ENCODE measurements at places on chromosomes 13 and 19.

GRCh38 chr13:75489502-75490263 is 7.7 kb upstream of the TBC1D4 start:
- no peak for DNase-seq

- DNase-seq: peak; percentile 93
Measured at GRCh38 chr13:83881917-83882605, at the start of gene SLITRK1. Gene SLITRK1, minus strand, starts transcription at chr13:83882474. Its CDS starts 967 bp downstream, at chr13:83881507.

DNA sequence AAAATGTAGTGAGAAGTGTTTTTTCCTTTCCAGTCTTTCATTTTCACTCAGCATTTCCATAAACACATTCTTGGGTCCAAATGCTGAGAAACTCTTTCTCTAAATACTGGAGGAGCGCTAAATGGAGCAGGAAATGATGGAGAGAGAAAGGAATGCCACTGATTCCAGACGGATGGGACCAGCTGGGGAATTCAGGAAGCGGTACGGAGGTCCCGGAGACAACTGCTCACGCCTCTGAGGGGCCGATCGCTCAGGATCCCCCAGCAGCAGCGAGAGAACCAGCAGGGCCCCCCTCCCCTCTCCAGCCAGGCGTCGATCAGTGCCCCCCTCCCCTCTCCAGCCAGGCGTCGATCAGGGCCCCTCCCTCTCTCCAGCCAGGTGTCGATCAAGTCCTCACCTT is 13.2 kb downstream of the RASA3 start:
- peak; percentile 79 for DNase-seq

DNA sequence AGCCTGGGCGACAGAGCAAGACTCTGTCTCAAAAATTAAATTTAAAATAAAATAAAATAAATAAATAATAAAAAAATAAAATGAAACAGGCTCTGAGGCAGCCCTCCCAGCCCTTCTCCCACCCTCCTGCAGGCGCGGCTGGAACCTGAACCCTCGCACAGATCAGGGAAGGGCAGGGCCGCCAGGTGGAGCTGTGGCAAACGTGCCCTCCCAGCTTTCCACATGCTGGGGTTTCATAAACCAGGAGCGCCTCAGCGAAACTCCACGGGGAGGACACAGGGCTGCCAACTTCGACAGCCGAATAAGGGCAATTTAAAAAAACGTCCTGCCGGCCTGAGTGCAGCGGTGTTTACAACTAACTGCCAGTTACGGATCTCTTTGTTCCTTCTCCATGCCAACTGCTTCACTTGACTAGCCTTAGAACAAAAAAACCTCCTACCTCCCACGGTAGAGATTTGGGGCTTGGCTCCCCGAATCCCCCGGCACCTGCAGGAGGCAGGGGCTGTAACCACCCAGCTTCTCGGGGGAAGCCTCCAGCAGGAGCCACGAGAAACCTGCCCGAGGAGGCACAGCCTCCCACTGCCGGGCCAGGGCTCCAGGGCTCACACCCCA is 15.9 kb downstream of the ZNF787 start:
- DNase-seq: peak; percentile 87

- DNase-seq: no peak
Measured at GRCh38 chr13:40503966-40504591, 162.4 kb downstream of the FOXO1 start.

- peak; percentile 54 for DNase-seq
Measured at GRCh38 chr13:52405767-52406494, at the start of gene THSD1. Gene THSD1, minus strand, starts transcription at chr13:52406172. Its CDS starts 3,572 bp downstream, at chr13:52402600.

- DNase-seq: peak; percentile 14
Measured at GRCh38 chr13:66665991-66666390, 564.1 kb downstream of the PCDH9 start.

- DNase-seq: peak; percentile 74
Measured at GRCh38 chr13:42968906-42969305, 23.1 kb downstream of the EPSTI1 start.

DNA sequence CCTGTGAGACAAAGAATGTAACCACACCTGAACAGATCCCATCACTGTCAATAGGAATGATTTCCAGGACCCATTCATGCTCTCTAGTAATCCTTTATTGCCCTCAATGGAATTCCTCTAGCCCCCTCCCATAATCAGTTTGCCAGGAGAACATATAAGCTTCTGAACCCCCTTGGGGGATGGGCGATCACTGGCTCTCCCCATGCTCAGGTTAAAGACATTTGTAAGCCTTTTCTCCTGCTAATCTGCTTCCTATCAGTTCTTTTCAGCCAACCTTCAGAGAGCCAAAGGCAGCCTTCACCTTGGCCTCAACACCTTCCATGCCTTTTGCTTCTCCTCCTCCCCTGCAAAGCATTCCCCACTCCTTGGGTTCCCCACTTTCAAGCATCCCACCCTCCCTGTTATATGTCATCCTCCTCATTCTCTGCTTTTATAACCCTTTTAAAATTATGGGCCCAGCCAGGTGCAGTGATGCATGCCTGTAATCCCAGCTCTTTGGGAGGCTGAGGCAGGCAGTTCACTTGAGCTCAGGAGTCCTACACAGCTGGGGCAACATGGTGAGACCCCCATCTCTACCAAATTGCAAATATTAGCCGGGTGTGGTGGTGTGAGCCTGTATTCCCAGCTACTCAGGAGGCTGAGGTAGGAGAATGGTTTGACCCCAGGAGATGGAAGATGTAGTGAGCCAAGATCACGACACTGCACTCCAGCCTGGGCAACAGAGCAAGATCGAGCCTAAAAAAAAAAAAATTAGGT is 12.4 kb downstream of the DPRX start:
- DNase-seq: peak; percentile 48

DNA sequence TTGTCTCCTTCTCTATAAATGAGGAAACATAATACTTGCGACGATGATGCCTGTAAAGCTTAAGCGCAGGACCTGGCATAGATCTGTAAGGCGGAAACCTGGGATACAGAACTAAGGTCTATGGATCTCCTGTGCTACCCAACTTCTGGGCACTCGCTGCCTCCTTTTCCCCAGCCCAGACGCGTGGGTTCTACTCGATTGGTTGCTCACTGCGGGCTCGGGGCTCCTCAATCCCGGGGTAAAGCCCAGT is 615 bp upstream of the PSMC4 start:
- no peak for DNase-seq

- no peak for DNase-seq
Measured at GRCh38 chr19:42397263-42398166, 7.4 kb upstream of the CNFN start.

DNA sequence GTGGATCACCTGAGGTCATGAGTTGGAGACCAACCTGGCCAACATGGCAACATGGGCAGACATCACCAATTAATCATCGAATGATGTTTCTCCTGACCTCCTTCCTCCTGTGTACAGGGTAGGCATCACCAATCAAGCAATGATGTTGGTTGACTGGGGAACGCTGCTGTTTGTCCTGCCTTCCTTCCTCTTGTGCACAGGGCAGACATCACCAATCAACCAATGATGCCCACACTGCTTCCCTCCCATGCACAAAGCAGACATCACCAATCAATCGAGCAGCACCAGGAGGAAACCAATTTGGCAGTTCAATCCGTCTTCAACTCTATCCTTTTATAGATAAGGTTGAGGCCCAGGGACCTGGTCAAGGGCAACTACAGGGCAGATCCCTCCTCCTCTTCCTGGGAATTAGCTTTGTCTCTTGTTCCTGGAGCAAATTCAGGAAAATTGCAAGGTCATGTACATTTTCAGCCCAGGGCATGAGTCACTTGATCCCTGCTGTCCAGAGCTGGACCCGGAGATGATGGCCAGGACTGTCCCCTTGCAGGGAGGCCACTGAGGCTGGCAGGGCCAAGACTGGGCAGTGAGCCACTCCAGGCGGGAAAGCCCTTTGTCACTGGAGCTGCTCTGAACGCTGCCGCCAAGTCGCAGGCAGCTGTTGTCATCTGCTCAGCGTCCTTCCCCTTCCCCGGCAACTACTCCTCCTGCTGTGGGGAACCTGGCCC is 5.3 kb upstream of the CSNK1G2 start:
- no peak for DNase-seq

- DNase-seq: no peak
Measured at GRCh38 chr19:56145698-56146097, 4.6 kb downstream of the ZNF444 start.

DNA sequence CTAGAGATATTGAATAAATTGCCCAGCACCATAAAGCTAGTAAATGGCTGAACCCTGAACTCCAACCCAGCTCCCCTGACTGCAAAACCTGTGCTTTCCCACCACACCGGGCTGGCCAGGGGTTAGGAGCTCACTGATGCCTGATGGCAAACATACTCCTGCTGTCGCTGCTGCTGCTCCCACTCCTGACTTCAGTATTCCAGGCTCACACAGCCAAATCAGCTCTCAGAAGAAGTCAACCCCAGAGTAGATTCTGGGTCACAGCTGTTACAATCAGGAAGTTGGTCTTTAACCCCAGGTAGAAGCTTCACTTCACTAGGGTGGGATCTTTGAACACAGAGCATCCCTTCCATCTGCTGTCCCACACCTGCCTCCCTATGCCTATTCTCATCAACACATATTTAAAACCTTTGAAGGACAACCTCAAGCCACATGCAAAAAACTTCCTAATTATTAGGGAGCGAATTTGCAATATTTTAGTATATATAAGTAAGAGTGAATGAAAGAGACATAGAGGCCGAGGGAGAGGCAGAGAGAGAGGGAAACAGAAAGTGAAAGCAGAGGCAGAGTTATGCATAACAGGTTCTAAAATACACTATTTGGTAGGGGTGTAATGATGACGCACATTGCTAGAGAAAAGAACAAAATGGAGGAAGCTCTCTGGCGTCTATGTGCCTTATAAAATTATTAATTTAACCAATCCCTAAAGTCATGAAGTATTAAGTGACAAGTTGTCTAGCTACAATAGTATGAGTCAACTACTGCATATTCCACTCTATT is 99.4 kb upstream of the SERP2 start:
- DNase-seq: no peak

- no peak for DNase-seq
Measured at GRCh38 chr13:36774931-36775330, 44.1 kb upstream of the RFXAP start.

- DNase-seq: no peak
Measured at GRCh38 chr13:51523082-51523518, 61.2 kb upstream of the WDFY2 start.

DNA sequence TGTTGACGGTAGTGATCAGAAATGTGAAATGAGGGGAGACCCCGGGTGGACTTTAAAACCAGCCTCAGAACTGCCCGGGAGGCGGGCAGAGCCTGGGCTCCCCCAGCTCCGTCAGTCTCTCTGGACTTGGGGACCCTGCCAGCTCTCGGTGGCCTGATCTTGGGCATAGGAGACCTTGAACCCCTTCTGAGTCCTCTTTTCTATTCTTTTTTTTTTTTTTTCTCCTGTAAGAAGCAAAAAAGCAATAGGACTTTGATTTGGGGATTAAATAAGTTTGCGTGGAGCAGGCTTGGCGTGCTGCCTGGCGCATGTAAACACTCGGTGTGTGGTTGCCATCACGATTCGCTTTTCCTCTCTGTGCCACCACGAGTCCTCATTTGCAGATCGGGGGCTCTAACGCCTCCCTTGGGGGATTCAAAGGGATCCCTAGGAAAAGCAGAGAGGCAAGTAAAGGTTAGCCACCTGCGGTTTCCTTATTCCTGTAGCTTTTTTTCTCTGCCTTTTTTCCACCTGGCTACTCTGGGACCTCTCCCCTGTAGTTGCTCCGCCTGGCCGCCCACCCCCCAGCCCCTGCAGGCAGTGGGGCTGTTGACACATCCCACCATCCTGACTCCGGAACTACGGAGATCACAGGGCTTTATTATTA is 1.3 kb downstream of the SAFB start:
- DNase-seq: no peak

All from WTC11 (cell line).